Stimulated activated CD4-positive, alpha-beta T cell treated with anti-CD3 and anti-CD28 coated beads, Interleukin-2, amount 100 ng/mL, for 24 hours (primary cell): ENCODE measurements at places on chromosomes 6 and 20.

GRCh38 chr6:2708456-2708855 is 42.3 kb downstream of the MYLK4 start:
- DNase-seq: no peak

DNA sequence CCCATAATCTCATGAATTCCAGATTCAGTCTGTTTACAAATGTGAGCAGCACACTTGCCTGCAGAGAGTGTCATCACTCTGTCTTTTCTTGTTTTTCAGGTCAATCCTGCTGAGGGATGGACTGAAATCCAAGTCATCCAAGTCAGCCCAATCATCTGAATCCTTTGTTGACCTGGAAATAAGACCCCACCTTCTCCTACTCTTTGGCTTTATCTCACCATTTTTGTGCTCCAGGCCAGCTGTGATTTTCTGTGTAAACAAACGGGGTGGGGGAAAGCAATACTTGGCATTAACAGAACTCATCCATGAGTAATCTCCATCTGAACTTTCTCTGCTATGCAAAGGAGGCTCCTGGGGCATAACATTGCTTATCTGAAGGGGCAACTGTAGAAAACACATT is 16.9 kb upstream of the GSTA4 start:
- DNase-seq: no peak

- DNase-seq: no peak
Measured at GRCh38 chr6:168358842-168359420, 39.4 kb upstream of the DACT2 start.

DNA sequence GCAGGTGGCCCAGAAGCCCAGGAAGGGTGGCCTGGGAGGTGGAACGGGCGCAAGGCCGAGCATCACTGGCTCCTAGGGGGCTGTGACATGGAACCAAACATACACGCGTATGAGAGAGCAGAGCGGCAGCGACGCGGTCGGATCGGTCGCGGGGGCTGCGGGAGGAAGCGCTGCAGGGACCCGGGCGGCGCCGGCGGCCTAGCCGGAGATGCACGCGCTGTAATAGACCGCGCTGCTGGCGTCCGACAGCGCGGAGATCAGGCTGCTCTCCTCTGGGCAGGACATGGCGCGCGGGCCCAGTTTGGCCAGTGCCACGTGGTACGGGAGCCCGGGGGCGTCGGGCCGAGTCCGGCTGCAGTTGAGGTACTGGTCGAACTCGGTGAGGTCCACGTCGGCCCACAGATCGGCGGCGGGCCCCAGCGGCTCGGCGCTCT is 1.5 kb downstream of the SOX18 start:
- no peak for DNase-seq

GRCh38 chr6:106688177-106688951 is 59.0 kb downstream of the QRSL1 start:
- DNase-seq: no peak

DNA sequence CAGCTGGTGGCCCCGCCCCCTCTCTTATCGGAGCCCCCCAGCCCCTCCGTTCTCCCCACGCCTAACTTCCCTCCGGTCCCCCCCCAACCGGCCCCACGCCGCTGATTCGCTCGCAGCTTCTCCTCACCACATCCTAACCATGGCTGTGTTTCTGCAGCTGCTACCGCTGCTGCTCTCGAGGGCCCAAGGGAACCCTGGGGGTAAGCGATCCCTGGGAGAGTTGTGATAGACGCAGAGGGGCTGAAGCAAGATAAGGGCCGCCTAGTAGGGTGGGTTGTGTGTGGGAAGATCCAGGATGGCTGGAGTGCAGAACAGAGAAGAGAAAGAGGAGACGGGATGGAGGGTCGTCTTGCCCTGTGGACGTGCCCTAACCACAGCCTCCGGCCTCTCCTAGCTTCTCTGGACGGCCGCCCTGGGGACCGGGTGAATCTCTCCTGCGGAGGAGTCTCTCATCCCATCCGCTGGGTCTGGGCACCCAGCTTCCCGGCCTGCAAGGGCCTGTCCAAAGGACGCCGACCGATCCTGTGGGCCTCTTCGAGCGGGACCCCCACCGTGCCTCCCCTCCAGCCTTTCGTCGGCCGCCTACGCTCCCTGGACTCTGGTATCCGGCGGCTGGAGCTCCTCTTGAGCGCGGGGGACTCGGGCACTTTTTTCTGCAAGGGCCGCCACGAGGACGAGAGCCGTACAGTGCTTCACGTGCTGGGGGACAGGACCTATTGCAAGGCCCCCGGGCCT is at the start of gene MPIG6B:
MPIG6B (plus strand) TSS at position 129 of the 735 bp plus-strand sequence; CDS start at position 140, 11 bp downstream.
- no peak for DNase-seq

DNA sequence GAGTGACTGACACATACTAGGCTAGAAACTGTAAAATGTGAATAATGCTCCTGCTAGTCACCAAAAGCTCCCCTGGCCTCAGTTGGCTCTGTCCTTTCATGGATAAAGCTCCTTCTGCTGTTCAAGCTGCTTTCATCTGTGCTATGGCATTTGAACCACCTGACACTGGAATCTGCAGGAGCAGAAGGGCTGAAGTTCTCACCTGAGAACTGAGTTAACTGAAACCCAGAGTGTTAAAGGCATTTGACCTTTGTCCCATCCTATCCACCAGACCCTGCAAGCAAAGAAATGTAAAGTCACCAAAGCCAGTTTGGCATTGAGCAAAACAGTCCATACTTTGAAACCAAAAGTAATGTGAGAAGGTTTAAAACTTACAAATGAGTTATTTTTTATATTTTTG is 77.7 kb downstream of the BMP2 start:
- DNase-seq: no peak

GRCh38 chr20:48384147-48384818 is 443.5 kb downstream of the PREX1 start:
- DNase-seq: no peak

DNA sequence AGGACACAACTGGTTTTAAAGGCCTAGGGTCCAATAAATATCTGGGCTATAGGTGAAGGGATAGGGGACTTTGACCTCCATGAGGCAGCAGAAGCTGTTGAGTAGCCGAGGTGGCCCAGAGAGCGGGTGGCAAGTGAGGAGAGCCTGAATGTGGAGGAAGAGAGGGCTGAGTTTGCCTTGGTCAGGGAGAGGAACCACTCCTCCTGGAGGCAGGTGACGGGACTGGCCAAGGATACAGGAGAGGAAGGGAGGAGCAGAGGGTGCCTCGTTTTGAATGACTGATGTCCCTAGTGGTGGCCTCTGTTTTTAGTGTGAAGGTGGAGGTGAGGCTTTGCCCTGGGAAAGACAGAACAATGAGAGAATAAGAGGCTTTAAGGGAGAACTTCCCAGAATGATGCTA is 19.1 kb upstream of the AAR2 start:
- no peak for DNase-seq

DNA sequence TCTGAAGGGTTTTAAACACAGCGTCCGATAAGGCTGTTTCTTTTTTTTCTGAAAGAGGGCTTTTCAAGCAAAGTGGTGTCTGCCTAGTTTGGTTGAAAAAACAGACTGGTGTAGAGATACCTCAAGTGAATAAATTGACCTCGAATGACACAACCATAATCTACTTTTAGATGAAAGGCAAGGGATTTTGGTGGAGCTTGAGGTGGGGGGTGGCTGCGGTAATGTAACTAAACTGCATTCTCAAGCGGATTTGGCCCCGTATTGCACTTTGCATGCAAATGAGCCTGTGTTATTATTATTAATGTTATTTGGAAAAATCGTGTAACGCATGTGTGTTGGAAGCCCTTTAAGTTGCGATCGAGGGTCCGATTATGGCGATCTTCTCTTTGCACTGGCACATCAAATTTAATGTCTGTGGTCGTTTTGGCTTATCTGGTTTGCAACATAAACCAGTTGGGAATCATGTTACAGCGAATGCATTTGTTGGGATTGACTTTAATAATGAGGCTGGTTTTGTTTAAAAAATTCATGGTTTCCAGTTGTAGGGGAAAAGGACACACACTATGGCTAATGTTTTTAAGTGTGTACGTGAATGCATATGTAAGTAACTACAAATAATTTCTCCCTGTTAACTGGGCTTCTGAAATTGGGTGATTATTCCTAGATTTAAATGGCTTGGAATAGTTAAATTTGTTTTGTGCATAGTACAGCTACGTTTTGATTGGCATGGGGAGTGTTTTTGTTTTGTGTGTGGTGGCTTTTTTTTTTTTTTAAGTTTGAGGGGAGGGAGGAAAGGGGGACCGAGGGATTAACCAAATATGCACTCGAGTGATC is 1.0 kb downstream of the JARID2 start:
- DNase-seq: no peak

DNA sequence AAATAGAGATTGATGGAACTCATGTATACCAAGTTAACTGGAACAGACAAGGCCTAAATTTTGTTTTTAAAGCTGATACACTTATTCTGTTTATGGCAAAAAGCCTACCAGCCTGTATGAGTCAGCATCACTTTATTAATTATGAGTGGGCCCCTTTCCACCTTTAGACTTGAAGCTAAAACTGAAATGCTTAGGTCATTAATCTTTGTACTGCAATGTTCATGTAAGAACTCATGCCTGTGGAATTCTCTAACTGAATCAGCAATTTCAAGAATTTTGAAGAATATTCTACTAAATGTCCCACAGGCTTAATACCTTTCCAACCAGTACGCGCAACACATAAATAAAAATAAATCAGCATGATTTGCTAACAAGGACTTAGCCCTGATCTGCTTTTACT is 140.2 kb upstream of the PHACTR1 start:
- no peak for DNase-seq

GRCh38 chr6:143276436-143276835 is 174.1 kb downstream of the ADAT2 start:
- DNase-seq: no peak

GRCh38 chr20:62370115-62370806 is 3.1 kb upstream of the LAMA5 start:
- DNase-seq: peak; percentile 46

DNA sequence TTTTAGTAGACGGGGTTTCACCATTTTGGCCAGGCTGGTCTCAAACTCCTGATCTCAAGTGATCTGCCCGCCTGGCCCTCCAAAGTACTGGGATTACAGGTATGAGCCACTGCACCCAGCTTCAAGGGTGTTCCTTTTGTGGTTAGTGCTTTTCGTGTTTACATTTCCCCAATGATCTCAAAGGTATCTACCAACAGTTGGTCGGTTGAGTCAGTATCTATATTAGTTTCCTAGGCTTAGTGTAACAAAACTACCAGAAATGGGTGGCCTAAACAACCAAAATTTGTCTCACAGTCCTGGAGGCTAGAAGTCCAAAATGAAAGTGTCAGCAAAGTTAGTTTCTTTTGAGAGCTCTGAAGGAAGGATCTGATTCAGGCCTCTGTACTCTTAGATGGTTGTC is 30.1 kb downstream of the CASP8AP2 start:
- no peak for DNase-seq

DNA sequence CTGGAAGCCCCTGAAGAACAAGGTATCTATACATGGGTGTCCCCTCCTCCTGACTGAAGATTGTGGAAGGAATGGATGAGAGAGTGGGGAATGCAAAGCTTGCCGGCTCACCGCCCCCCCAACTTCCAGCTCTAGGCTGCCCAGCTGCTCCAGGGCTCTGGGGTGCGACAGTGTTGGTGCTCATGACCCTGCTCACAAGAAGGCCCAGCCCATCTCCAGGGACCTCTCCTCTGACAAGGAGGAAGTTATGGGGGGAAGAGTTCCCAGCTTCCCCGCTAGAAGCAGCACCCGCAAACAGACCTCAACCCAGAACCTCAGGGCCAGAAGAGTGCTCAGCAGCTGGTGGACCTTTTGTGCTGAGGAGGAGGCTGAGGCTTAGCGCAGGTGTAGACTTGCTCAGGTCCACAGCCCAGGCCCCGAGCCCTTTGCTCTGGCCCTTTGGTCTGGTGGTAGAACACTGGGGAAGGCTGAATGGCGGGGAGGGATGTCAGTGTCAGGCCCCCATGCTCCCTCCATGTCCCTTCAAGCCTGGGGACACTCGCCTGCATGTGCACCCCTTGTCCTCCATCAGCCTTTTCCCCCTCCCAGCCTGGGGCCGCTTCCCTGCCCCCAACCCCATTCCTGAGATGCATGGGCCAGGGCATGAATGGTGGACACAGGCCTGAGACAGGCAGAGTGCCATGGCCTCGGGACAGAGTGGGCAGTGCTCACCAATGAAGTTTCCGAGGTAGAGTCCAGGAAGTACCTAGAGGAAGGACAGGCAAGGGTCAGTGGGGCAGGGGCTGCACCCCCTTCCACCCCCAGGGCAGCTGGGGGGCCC is 1.3 kb downstream of the DUSP15 start:
- no peak for DNase-seq
